Stomach (tissue), 19 donors: ENCODE measurements at places on chromosomes 3 and 15.

DNA sequence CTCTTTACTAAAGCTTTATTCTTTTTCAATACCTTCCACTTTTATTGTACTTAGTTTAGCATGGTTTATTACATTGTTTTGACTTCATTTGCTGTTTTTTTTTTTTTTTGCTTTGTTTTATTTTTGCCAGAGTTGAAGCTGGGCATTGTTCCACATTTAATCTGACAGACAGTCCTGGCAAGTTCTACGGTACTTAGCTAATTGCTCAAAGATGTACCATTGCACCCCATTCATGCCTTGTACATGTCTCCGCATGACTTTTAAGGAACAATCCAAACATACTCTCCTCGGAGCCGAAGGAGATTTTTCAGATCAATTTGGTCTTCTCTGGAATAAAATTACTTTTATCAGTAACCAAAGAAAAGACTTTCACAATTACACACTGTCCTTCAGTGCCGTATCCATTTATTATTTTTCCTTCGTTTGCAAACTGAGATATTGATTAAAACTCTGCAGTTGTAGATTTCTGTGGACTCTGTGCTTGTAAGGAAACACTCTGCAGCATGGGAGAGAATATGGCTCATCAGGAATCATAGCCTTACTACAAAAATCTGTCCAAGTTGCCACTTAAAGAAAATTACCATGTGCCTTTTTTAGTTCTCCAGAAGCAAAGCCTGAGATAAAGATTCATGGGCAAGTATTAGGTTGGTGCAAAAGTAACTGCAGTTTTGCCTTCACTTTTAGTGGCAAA lies 952.0 kb downstream of the AGBL1 start:
- H3K36me3 ChIP-seq, result no peaks in the 10 kb centered on the region
- H3K4me3 ChIP-seq, result no peak overlapping the region
- no peak overlapping the region for H3K27ac ChIP-seq
- H3K4me1 ChIP-seq, result no peaks in the 10 kb centered on the region

DNA sequence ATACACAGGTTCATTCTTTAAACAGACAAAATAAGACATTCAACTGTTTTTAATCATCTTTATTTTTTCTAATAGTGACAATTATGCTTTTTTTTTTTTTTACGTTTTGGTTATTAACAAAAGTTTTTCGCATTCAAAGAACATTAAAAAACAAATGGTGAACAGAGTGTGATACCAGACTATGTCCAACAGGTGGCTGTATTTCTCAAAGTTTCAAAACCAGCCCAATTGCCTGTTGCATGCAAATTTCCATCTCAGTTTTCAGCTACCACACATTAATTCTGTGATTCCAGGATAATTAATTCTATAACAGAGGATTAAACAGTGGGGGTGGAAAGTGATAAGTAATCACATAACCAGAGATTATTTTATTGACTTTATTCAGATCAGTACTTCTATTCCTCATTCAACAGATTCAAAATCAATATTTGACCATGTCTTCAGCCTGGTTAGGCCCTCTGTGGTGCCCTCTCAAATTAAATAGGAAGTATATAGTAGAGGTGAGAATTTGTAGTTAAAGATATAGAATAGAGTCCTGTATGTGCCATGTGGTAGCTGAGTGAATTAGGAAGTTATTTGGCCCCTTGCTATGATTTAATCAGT lies 122.2 kb upstream of the DCBLD2 start:
- H3K4me3 ChIP-seq, result no peak overlapping the region
- H3K36me3 ChIP-seq, result no peaks in the 10 kb centered on the region
- no peaks in the 10 kb centered on the region for H3K4me1 ChIP-seq
- no peaks in the 10 kb centered on the region for H3K27me3 ChIP-seq
- no peak overlapping the region for H3K27ac ChIP-seq

GRCh38 chr15:60592371-60593169 lies 113.6 kb upstream of the ICE2 start:
- H3K36me3 ChIP-seq, result no peaks in the 10 kb centered on the region
- H3K27ac ChIP-seq, result peak overlapping the region; percentile 97
- no peaks in the 10 kb centered on the region for H3K27me3 ChIP-seq
- no peaks in the 10 kb centered on the region for H3K4me1 ChIP-seq
- H3K4me3 ChIP-seq, result peak overlapping the region; percentile 77
- peak; percentile 96 for DNase-seq

DNA sequence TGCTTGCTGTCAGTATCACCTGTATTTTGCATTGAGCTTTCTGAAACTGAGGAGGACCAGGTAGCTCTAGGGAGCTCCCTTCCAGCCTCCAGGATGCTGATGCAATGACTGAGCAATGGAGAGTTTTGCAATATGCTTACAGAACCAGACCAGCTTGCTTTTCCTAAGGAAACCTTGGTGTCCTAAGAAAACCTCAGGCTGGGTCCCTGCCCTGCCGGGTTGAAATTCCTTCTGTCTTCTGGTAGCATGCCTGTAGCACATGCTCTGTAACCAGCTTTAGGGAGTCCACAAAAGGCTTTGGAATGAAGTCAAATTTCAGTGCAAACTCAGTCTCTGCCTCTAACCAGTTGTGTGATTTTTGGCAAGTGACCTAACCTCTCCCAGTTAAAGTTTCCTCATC lies 65.8 kb upstream of the GSK3B start:
- no peak overlapping the region for H3K4me3 ChIP-seq
- H3K27me3 ChIP-seq, result no peaks in the 10 kb centered on the region

DNA sequence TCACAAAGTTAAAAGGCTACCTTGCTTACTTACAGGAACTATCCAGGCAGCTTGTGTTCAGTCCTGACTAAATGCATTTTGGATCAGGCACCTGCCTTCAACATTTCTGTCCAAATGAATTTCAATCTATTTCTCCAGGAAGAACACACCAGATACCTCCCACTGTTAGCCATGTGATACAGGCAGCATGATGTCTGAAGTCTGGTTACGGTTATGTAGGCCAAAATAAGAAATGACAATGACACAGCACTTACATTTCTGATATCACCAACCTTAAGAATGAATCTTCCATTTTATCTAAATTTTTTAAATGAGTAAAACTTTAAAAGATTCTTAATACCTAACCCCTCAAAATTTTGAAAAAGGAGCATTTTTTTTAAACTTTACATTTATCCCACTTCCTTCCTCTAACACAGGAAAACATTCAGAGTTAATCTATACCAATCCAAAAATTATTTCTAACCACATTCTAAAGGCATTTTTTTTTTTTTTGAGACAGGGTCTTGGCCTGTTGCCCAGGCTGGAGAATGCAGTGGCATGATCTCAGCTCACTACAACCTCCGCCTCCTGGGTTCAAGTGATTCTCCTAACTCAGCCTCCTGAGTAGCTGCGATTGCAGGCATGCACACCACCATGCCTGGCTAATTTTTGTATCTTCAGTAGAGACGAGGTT lies at the start of gene MAP4:
Gene MAP4 (minus strand): TSS at position 116 of the 673 bp plus-strand sequence. CDS start 17,556 bp downstream, outside the sequence.
- peaks cover 91% of the 10 kb centered on the region for H3K4me1 ChIP-seq
- DNase-seq, result peak; percentile 19
- H3K27ac ChIP-seq, result peak within 1 kb of the TSS; percentile 62
- no peaks in the 10 kb centered on the region for H3K27me3 ChIP-seq
- H3K36me3 ChIP-seq, result no peaks in the 10 kb centered on the region

- no peaks in the 10 kb centered on the region for H3K4me1 ChIP-seq
- DNase-seq, result no peak
- no peak overlapping the region for H3K27ac ChIP-seq
- no peaks in the 10 kb centered on the region for H3K36me3 ChIP-seq
- H3K4me3 ChIP-seq, result no peak overlapping the region
Measured at GRCh38 chr3:12027184-12027846, 23.1 kb downstream of the SYN2 start.

GRCh38 chr3:116815321-116815720 lies 105.7 kb downstream of the TUSC7 start:
- no peaks in the 10 kb centered on the region for H3K36me3 ChIP-seq
- no peak overlapping the region for H3K27ac ChIP-seq
- DNase-seq, result no peak
- H3K4me1 ChIP-seq, result peaks cover 17% of the 10 kb centered on the region
- H3K27me3 ChIP-seq, result no peaks in the 10 kb centered on the region

GRCh38 chr3:98761643-98762229 lies 1.4 kb upstream of the ST3GAL6 start:
- H3K27me3 ChIP-seq, result no peaks in the 10 kb centered on the region
- no peaks in the 10 kb centered on the region for H3K36me3 ChIP-seq
- H3K4me1 ChIP-seq, result peaks cover 9% of the 10 kb centered on the region
- DNase-seq, result peak; percentile 20
- H3K27ac ChIP-seq, result no peak overlapping the region
- H3K4me3 ChIP-seq, result no peak overlapping the region

DNA sequence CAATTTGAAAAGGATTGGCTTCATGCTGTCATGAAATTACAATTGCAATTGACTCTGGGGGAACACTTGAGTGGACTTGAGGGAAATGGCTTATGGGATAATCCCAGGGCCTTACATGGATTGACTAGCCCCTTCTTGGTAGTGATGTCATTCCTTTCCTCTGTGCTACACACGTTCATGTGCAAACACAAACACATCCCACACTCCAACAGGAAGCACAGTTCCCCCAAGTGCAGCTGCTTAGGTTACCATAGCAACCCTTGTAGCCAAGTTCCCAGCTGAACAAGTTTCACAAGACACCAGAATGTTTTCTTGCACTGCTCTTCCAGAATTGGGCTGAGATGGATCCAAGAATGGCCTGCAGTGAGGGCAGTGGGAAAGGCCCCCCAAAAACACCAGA lies 217.0 kb downstream of the ZNF621 start:
- H3K4me1 ChIP-seq, result no peaks in the 10 kb centered on the region
- H3K27me3 ChIP-seq, result no peaks in the 10 kb centered on the region
- no peak for DNase-seq
- no peaks in the 10 kb centered on the region for H3K36me3 ChIP-seq
- no peak overlapping the region for H3K4me3 ChIP-seq
- no peak overlapping the region for H3K27ac ChIP-seq
